ENCODE measurements at places on chromosomes 16 and 17.
A peak's percentile ranks its signal among the peaks of the same experiment; 100 is the strongest.

GRCh38 chr17:39854909-39855308, 9.2 kb downstream of the IKZF3 start:
- DNase-seq = no peak

DNA sequence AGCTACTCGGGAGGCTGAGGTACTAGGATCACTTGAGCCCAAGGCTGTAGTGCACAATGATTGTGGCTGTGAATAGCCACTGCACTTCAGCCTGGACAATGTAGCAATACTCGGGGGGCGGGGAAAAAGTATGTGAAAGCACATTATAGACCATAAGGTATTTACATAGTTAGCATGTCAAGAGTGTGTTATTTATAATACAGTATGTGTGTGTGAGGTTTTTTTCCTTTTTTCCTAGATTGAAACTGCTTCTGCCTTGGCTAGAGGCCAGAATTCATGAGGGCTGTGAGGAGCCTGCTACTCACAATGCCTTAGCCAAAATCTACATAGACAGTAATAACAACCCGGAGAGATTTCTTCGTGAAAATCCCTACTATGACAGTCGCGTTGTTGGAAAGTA, 30.5 kb downstream of the PTRH2 start:
- DNase-seq = no peak

- peak; percentile 26 for DNase-seq
These were observed 312.5 kb downstream of the GRIN2A start for GRCh38 chr16:9869776-9870175.

GRCh38 chr17:64040206-64040605, 19.8 kb upstream of the ICAM2 start:
- no peak for DNase-seq

GRCh38 chr16:12375046-12375740, 398.7 kb downstream of the SNX29 start:
- DNase-seq = no peak
